ENCODE measurements at places on chromosomes 16 and 17.

DNA sequence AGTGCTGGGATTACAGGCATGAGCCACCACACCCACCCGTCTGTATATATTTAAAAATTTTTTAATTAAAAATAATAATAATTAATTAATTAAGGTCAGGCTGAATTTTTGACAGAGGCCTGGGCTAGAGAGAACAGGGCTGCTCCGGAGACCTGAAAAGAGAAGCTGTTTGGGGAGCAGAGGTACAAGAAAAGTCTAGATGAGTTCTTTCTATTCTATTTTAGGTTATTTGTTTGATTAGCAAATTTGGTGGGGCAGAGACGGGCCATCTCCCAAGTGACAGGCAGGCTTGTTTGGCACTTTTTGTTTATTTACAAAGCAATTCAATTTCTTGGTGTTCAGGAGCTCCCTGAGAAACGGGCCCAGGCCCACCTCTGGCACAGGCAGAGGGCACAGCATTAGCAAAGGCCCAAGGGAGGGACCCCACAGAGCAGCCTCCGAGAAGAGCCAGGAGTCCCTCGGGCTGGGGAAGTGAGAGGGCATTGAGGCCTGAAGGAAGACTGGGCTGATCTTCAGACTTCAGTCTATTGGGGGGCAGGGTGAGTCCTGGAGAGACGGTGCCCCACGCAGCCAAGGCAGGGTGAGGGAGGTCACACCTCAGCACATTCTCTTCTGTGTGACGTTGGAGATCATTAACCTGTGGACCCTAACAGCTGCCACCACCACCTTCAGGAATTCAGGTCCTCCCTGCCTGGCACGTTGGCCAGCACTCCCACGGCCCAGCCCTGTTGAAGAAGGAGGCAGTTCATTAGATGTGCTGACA, 10.8 kb upstream of the RIPOR1 start:
- DNase-seq = no peak

DNA sequence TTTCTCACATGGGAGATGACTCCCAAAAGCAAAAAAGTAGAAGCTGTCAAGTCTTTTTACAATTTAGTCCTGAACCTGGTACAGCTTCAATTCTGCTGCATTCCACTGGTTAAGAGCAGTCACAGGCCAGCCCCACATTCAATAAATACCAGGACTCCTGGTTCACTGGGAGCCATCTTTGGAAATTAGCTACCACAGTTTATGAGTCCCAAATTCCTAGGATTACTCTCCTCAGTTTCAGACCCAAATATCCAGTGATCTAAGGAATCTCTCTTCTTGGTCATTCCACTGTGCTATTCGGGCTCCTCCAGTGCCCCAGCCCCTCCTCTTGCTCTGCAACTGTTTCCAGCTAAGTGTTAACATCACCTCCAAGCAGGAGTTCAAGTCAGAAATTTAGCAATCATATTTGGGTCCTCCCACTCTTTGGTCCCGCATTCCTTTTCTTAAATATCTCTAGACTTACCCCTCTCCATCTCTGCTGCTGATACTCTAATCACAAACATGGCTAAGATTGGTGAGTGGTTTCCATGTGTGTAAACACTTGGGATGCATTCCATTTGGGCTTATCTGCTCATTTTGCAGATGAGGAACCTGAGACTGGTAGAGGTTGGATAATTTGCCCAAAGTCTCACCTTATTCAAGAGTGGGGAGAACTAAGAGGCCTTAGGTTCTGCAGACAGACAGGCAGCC, 9.6 kb upstream of the WIPF2 start:
- no peak for DNase-seq

DNA sequence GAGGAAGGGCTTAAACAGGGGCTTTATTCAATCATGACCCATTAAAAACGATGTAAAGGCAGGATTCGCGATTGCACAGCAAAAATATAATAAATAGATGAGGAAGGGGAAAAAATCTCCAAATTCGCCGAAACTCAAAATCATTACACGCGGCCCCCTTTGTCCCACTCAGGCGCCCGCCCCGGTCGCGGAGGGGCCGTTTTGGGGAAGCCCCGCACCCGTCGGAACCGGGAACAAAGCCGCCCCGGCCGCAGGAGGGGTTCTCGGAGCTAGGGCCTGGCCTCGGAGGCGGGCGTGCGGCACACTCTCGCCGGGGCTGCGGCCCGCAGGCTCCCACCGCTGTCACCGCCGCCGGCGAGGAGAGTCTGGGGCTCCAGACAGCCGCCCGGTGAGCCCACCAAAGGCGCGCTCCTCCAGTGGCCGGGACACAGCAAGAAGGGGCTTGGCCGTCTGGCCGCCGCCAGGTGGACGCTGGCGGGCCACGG, 521 bp downstream of the C16orf87 start:
- DNase-seq = peak; percentile 26

DNA sequence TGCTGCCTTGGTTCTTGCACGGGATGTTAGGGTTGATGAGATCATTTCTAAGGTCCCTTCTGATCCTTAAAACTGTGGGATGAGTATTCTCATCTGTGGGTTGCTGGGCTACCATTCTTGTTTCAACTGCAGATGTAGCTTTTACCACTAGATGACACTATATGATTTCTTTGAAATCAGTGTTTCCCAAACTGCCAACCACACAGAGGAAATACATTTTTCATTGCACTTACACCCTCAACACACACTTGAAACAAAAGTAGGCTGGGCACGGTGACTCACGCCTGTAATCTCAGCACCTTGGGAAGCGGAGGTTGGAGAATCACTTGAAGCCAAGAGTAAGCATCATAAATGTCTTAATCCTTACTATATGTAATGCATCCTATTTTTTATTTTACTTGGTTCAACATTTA, 15.3 kb downstream of the LCMT1 start:
- peak; percentile 56 for DNase-seq

GRCh38 chr16:745739-746138, 4.9 kb upstream of the CIAO3 start:
- DNase-seq = no peak

- no peak for DNase-seq
These were observed 2.0 kb upstream of the KRT24 start for GRCh38 chr17:40705584-40705983.

- DNase-seq = no peak
These were observed 90.3 kb downstream of the RAB11FIP4 start for GRCh38 chr17:31481783-31482081.

GRCh38 chr17:80855948-80856862, 135.4 kb upstream of the CHMP6 start:
- peak; percentile 94 for DNase-seq

DNA sequence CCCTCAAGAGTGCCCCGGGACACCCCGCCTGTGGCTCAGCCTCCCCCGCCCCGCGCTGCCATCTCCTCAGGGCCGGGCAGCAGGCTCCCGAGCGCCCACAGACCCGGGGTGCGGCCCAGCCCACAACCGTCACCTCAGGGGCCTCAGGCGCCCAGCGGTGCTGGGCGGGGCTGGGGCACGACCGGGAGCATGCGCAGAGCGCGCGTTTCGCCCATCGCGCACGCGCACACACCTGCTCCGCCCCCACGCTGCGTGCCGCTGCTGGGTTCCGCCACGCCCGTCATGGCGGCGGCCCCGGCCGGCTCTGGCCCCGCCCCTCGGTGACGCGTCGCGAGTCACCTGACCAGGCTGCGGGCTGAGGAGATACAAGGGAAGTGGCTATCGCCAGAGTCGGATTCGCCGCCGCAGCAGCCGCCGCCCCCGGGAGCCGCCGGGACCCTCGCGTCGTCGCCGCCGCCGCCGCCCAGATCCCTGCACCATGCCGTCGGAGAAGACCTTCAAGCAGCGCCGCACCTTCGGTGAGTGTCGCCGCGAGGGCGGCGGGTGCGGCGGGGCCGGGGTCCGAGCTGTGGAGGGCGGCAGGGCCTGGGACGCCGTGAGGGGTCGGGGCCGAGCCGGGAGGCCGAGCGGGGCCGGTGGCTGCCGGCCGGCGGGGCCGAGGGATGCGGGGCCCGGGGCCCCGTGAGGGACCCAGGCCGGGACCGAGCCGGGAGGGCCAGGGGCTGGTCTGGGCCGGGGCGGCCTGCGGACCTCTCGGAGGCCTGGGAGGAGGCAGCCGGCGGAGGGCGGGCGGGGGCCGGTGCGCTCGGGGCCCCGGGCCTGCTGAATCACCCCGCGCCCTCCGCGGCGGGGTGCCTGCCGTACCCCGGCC, at the start of gene MAP1LC3B:
Gene MAP1LC3B, plus strand, starts transcription at position 387 of the 871 bp plus-strand sequence. Its CDS starts 92 bp downstream, at position 479.
- peak; percentile 84 for DNase-seq

DNA sequence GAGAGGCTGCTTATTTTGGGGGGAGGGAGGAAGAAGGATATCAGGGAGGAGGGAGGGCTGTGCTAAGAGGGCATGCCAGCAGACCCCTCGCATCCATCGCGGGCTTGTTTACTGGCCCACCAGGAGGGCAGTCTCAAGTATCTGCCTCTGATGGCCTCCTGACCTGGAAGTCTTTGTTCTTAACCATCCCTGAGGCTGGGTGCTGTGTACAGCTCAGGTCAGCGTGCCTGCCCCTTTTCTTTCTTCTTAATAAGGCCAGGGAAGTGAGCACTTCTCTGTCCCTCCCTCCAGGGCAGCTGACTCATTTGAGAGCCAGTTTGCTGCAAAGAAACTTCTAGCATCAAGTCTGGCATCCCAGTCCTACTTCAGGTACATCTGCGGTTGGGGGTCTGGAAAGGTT, 157.0 kb downstream of the CCDC182 start:
- no peak for DNase-seq

GRCh38 chr17:82361885-82362633, 3.0 kb downstream of the TEX19 start:
- no peak for DNase-seq

- no peak for DNase-seq
These were observed 4.6 kb downstream of the COL1A1 start for GRCh38 chr17:50196826-50197225.

DNA sequence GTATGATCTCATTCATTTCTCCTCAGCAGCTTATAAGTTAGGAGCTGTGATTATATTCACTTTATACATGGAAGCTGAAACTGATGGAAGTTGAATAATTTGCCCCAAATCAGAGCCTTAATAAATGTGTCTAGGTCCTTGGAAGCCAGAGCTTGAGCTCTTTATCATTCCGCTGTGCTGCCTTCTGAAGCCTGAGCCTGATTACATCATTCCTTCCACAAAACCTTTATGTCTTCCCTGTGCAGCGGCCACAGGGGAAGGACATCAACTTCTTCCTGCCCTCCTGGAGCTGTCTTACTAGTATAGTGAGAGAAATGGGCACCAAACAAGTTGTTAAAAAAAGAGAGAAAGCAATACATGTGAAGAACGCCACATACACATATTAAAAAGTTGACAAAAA, 6.8 kb downstream of the TNRC6C start:
- no peak for DNase-seq

DNA sequence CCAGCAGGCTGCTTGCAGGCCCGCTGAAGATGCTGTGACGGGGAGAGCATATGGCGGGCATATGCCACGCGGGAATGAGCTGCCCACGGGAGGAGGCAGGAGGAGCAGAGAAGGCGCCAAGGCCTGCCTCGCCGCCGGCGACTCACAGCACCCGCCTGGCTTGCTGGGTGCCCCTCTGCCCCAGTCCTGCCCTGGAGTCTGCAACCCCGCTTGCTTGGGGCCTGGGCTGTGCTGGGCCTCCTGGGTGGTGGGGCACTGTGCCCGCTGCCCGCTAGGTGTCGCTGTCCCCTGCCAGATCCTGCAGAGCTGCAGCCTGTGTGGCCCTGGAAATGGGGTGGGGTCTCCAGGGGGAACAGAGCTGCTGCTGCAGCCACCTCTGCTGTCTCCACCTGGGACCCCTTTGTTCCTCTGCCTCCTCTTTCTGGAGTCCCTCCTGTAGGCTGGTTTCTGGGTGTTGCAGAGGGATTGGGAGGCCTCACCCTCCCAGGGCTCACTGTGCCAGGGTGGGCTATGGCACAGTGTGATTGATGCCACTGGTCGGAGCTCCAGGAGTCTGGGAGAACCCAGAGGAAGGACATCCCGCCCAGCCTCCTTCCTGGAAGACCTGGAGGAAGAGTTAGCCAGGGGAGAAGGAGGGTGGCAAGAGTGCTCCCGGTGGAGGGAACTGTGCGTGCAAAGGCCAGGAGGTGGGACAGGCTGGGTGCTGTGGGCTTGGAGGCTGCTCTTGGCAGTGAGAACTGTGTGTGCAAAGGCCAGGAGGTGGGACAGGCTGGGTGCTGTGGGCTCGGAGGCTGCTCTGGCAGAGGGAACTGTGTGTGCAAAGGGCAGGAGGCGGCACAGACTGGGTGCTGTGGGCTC, 141.0 kb upstream of the CIBAR2 start:
- peak; percentile 6 for DNase-seq

- no peak for DNase-seq
These were observed 86.4 kb downstream of the FOXL1 start for GRCh38 chr16:86664522-86665318.

GRCh38 chr16:89166696-89167424, 4.7 kb upstream of the CDH15 start:
- DNase-seq = no peak

GRCh38 chr16:27410761-27411160, 8.8 kb downstream of the IL21R start:
- DNase-seq = peak; percentile 59

- no peak for DNase-seq
These were observed 54.9 kb downstream of the RGS9 start for GRCh38 chr17:65191811-65192740.

DNA sequence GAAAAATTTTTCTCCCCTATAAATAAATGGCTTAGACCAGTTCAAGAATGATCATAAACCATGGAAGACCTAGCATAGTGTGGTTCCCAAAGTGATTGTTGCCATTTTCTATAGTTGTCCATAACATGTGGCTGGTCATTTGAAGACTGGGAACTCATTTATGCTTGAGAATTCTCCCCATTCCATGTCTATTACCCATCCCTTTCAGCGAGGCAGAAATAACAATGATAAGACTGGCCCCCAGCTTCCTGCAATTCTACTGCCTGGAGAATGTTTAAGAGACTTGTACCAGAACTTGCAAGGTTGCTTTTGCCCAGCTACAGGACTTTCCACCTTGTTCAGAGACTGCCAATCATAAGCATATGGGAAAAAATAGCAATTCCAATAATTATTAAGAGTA, 146.5 kb upstream of the CDH11 start:
- no peak for DNase-seq

- DNase-seq = no peak
These were observed 164.8 kb downstream of the CBLN1 start for GRCh38 chr16:49116873-49117272.

DNA sequence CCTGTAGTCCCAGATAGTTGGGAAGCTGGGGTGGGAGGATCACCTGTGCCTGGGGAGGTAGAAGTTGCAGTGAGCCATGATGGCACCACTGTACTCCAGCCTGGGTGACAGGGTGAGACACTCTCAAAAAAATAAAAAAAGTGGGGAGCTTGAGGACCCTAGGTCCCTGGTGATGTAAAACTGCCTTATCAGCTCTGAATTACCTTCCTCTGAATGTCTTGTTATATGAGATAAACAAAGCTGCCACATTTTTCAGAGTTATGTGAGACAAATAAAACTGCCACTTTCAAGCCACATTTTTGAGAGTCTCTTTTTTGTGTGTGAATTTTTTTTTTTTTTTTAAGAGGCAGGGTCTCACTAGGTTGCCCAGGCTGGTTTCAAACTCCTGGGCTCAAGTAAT, 32.0 kb upstream of the B4GALNT2 start:
- DNase-seq = no peak

All from AML-193 (cell line).